Muscle of back (tissue), 13 donors: ENCODE measurements at places on chromosomes 4 and X. TPM values are rescaled to one million over a fixed set of nuclear protein-coding genes. Genes with fewer than 3 reads are reported as not detected.

Gene TEX13C
- polyA plus RNA-seq, result not detected

GRCh38 chr4:151468715-151469696, 60.0 kb downstream of the FHIP1A start:
- DNase-seq, result no peak

DNA sequence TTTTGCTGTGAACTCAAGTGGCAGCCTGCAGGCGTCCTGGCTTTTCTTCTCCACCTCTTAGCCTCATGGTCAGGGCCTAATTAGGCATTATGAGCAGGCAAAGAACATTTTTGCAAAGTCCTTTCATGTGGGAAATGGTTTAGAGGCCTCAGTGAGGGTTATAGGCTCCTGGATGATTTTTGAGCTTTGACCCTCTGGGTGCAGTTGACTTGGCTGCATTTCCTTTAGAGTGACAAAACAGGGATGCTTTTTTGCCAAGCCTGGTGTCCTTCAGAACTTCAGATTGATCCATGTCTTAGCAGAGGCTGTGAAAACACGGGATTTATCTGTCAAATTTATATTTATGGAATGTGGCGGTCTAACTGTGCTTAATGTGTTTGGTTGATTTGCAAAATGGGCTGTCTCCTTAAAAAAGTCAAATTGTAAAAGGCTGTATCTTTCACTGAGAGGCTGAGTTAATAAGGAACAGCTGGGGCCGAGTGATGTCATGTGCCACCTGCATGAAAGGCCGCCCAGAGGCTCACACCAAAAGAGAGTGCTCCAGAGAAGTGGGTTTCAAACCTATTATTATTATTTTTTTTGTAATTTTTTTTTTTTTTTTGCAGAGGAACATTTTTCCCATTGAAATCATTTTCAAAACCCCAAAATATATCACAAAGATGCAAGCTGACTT, 192.2 kb upstream of the ARX start:
- DNase-seq, result no peak

DNA sequence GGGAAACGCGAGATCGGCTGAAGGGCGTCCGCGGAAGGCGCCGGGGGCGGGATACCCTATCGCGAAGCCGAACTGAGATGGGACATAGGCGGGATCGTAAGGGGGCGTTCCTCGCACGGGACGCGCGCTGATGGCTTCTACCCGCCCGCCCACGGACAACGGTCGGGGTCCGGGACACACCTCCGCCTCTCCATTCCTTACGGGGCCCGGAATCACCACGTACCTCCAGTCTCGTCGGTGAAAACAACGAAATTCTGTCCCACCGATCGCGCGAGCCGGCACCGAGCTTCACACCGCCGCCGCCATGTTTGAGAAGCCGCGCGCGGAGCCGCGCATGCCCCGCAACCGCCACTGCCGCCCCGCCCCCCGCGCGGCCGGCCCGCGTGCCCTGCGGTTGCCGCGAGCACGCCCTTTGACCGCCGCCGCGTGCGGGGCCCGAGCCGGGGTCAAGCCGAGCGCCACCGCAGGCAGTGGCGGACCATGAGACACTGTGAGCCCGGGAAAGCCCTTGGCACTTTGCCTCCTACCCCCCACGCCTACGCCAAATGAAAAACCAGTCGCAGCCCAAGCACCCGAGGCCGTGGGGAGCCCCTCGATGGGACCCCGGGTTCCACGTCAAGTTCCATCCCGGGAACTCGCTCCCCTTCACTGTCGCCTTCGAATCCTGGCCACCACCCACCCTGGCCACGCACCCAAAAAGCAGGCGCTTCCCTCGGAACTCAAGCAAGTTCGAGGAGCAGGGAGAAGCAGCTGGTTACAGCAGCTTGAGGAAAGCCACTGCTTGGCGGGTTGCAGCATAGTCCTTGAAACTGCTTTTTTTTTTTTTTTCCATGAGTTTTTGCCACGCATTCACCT, at the start of gene SCML2:
TSS of gene SCML2 (minus strand) at position 320 of the 855 bp plus-strand sequence. CDS start 20,617 bp downstream, outside the sequence.
- peak; percentile 57 for DNase-seq
